Stimulated activated CD8-positive, alpha-beta memory T cell treated with anti-CD3 and anti-CD28 coated beads, Interleukin-4, amount 100 ng/mL, for 4 hours (primary cell): ENCODE measurements at places on chromosomes 2 and 18.

DNA sequence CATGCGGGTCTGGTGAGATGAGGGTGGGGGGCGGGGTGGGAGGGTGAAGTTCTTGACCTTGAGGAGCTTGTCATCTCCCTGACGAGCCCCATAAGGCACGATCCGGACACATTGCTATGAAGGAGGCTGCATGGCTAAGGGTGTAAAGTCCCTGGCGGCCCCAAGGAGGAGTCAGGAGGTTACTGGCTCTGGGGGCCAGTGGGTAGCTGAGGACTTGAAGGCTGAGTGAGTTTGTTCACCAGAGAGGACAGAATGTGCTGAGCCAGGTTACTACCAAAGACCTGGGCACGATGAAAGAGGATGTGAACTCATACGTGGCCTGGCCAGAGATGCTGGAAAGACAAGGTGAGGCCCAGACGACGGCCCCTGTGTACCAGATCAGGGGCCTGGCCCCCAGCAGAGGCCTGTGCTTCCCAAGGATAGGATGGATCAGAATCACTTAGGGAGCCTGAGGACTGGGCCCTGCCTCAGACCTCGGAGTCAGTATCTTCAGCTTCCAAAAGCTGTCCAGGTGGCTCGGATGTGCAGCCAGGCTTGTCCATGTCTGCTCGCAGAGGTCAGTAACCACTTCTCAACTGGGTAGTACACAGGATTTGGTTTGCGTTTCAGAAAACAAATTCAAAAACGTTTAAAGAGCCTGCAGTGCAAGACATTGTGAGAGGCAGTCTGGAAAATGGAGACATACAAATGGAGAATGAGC is 110.9 kb downstream of the RNF144A start:
- DNase-seq: no peak

GRCh38 chr2:47617523-47618271 is 165.2 kb upstream of the MSH6 start:
- no peak for DNase-seq

- DNase-seq: no peak
Observed at GRCh38 chr2:12861344-12861930, 144.7 kb downstream of the TRIB2 start.

GRCh38 chr18:57088883-57089282 is 58.0 kb upstream of the BOD1L2 start:
- DNase-seq: no peak

DNA sequence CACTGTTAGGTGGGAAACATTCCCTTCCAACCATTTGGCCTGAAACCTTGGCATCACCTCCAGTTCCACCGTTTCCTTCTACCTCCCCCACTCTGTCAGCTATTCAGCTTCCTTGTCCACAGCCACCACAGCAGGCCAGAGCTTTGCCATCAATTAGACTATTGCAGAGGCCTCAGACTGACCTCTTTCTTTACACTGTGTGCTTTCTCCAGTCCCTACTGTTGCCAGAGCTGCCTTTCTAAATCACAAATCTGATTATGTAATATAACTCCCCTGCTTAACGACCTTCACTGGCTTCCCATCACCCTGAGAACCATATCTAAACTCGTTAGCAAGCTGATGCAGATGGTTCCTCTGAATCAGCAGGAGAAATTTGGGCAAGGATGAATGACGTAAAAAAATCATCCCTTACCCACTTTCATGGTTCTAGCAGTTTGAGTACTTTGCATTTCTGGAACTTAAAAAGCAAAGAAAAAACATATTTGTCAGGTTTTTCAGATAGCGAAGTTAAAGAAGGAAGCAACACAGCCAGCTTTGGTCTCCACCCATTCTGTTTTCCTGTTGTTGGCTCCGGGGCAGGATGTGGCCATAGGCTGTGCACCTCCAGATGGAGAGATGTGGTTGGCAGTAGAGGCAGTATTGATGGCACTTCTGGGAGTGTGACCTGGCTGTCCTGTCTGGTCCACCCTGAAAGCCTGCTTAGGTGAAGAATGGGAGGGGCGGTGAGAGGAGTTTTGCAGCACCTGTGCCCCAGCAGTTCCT is 422.1 kb downstream of the PARD3B start:
- no peak for DNase-seq

GRCh38 chr18:32389858-32390257 is 80.8 kb downstream of the GAREM1 start:
- no peak for DNase-seq

GRCh38 chr18:43964666-43965065 is 687.4 kb upstream of the SYT4 start:
- no peak for DNase-seq

DNA sequence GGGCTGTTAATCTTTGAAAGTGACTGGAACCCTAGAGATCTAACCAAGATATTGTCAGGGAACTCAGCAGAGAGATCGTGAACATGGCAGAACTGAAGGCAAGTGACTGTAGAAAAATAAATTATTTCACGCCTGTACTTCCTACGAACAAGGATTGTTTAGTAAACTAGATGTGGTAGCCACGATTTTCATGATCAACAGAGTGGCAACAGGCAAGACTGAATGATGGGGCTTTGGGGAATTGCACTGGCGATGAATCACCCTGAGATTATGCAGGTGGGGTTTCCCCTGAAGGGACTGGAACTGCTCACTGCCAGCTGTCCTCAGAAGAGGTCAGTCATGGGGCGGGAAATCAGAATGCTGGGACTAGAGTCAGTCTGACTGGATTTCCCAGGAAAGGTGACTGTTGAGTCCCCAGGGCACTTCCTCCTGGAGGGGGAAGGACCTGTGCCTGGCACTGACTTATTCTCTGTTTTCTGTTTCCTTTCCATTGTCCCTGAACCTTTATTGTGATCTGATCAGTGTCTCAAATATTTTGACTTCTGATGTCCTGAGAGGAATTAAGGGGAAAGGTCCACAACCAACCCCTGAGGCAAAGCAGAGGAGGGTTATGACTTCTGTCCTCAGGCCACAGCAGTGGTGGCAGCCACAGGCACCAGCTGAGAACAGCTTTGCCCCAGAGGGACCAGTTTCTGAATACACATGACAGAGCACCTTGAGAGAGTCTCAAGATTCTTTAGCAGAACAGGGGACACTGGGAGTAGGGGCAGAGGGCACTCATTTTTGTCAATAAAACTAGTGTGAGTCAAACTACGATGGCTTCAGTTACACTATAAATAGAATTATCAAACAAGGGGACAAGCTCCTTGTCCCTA is 70.0 kb downstream of the NAB1 start:
- peak; percentile 25 for DNase-seq

DNA sequence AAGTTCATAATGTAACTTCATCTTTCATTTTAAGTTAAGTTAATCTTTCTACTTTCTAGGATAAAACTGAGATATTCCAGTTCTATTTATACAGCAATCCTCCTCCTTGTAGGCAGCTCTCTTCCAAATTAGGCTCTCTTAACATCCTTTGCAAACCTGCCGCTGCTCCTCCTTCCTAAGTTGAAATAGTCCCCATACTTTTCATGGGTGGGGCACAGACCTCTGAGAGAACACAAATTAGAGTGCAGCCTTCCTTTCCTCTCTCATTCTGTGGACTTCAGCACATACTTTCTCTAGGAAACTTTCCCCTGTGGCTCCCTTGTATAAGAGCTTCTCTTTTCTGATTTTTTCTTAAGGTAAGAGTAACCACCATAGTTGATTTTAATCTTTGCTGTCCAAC is 28.3 kb downstream of the TWSG1 start:
- no peak for DNase-seq

- no peak for DNase-seq
Observed at GRCh38 chr2:24820175-24820513, 26.9 kb downstream of the CENPO start.

GRCh38 chr2:45905632-45905958 is 254.1 kb downstream of the PRKCE start:
- no peak for DNase-seq

GRCh38 chr2:176710657-176711186 is 441.5 kb downstream of the MTX2 start:
- DNase-seq: no peak

- DNase-seq: no peak
Observed at GRCh38 chr18:23703057-23703986, 14.1 kb downstream of the LAMA3 start.

- DNase-seq: peak; percentile 16
Observed at GRCh38 chr2:85886590-85886989, 2.2 kb downstream of the ST3GAL5 start.

DNA sequence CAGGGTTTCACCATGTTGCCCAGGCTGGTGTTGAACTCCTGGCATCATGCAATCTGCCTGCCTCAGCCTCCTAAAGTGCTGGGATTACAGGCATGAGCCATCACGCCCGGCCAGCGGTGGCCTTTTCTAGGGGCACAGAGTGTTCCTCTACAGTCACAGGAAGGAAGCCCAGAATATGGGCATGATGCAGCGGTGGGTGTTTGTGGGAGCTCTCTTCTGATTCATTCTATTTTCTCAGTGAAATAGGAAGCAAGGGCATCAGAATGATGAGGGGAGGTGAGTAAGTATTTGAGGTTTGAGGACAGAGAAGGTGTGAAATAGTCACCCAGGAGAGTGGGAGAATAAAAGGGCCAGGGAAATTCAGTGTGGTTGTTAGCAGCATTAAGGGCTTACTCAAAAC is 70.3 kb upstream of the PSME4 start:
- peak; percentile 46 for DNase-seq

GRCh38 chr2:179250095-179250494 is 14.5 kb downstream of the SESTD1 start:
- no peak for DNase-seq

GRCh38 chr2:154198866-154199265 is 327.1 kb downstream of the GALNT13 start:
- no peak for DNase-seq
